ENCODE measurements at places on chromosomes 2 and 18.
A peak's percentile ranks its signal among the peaks of the same experiment; 100 is the strongest.

- peak; percentile 29 for DNase-seq
Observed at GRCh38 chr2:173568054-173568453, 213.4 kb downstream of the CDCA7 start.

DNA sequence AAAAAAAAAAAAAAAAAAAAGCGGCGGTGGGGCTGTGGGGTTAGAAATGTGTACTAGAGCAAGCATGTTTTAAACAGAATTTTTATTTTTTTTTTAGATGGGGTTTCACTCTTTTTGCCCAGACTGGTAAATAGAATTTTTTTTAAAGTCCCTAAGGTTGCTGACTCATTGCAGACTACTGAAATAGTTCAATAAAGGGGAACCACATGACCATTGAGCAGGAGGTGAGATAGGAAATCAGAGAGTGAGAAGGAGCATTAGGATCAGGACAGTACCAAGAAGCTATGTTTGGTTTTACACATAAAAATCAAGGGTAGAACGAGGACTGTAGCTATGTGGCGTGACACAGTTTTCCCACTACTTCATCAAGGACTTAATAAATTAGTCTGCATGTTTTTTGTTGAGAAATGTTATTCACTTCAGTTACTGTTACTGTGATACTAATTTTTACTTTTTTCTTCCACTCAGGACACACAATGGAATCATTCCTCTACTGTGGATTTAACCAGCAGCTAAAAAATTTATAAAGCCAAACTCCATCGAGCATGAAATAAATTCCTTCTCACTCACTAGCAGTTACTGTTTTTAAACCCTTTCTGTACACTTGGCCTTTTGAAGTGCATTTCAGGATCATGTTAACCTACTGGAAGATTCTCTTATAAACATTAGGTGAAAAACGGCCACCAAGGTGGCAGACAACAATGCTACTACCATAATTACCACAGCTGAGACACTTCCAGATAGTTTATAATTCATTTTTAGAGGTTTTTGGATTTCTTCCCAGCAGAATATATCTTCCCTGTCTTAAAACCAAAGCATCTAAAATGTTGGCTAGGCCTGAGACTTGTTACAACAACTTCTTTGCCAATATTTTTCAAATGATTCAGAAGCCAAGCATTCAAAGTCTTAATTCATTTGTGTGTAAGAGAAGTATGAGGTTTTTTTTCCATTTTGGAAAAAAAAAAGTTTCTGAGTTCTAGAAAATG is 33.2 kb downstream of the LAMA1 start:
- DNase-seq: peak; percentile 83

DNA sequence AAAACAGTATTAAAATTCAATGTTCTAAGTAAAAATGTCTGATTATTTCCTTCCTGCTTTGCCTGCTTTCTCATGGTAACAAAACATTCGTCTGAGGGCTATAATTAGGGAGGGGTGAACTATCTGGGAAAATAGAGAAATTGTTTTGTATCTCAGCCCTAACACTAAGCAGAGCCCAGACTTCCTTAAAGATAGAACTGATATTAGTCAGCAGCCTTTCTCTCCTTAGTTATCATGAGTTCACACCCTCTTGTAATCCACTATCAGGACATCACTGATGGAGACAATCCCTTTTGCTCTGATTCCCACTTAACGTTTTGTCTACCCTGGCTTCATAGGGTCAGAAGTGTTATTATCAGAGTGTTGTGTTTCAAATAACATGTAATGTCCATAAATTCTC is 701.1 kb upstream of the ZEB2 start:
- DNase-seq: no peak

- no peak for DNase-seq
Observed at GRCh38 chr18:8908792-8909510, 193.5 kb upstream of the NDUFV2 start.

- no peak for DNase-seq
Observed at GRCh38 chr2:190562121-190562520, 27.6 kb upstream of the NEMP2 start.

GRCh38 chr2:230947235-230947576 is 22.2 kb upstream of the GPR55 start:
- DNase-seq: no peak

- DNase-seq: no peak
Observed at GRCh38 chr2:3872451-3872850, 169.1 kb downstream of the DCDC2C start.

DNA sequence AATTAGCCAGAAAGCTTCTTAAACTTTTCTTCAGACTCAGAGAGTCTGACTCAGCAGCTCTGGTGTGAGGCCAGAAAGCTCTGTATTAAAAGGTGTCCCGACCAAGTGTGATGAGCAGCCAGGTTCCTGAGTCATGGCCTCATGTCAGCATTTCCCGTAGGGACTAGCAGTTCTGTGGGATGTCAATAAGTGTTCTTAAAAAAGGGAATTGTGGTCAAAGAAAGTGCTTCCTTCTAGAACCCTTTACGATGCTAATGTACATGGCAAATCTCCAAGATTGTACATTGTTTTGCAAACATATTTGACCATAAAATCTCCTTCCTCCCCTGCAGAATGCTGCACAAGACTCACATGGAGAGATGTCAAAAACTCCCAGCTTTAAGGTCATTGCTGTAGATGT is 80.1 kb downstream of the PLA2R1 start:
- DNase-seq: peak; percentile 98

GRCh38 chr2:235312571-235312970 is 181.3 kb upstream of the AGAP1 start:
- DNase-seq: no peak

- no peak for DNase-seq
Observed at GRCh38 chr2:201513271-201513670, 61.7 kb downstream of the STRADB start.

GRCh38 chr18:6435731-6436130 is 21.0 kb upstream of the L3MBTL4 start:
- DNase-seq: no peak

DNA sequence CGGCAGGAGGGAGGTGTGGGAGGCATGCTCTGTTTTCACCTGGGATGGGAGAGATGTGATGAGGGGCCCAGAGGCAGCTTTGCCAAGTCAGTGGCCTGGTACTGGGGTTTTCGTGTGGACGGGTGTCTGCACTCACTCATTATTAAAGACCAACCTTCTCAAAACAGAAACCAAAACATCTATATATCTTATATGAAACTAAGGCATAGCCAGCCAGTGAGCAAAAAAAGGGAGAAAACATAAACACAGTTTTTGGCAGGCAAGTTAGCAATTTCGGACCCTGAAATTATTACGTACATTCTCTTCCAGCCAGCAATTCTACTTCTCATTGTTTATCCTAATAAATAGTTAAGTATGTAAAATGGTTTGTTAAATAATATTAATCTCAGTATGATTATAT is 181.1 kb upstream of the SMAD2 start:
- no peak for DNase-seq

- no peak for DNase-seq
Observed at GRCh38 chr2:132929786-132930185, 259.8 kb upstream of the LYPD1 start.

DNA sequence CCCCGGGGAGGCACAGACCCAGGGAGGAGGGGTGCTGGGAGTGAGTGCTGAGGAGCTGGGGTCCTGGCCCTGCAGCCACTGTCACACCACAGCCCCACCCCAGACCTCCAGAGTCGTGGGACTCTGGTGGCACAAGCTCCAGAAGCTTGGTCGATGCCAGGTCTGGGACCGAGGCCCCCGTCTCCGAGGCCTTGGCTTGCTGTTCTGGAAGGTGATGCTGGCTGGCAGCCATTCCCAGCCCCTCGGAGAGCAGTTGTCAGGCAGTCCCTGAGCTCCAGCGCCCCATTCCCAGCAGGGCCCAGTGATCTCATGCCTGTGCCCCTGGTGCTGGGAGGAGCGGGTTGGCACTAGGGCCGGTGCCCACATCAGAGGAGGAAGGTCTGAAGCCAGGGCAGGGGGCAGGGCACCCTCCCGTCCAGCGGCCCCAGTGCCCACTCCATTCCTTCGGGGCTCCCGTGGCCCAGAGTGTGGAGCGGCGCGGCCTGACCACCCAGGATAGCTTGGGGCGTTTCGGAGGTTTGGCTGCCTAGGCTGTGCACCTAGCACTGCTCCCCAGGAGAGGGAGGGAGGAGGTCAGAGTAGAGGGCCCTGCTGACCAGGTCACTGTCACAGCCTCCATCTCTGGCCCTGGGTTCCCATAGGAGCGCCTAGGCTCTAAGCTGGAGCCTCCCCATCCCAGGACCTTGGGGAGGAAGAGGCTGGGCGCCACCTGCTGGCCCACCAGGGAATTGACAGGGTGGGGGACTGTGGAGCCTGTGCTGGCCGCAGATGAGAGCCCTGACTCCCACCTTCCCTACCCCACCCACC is 16.8 kb upstream of the ALPI start:
- DNase-seq: peak; percentile 13

DNA sequence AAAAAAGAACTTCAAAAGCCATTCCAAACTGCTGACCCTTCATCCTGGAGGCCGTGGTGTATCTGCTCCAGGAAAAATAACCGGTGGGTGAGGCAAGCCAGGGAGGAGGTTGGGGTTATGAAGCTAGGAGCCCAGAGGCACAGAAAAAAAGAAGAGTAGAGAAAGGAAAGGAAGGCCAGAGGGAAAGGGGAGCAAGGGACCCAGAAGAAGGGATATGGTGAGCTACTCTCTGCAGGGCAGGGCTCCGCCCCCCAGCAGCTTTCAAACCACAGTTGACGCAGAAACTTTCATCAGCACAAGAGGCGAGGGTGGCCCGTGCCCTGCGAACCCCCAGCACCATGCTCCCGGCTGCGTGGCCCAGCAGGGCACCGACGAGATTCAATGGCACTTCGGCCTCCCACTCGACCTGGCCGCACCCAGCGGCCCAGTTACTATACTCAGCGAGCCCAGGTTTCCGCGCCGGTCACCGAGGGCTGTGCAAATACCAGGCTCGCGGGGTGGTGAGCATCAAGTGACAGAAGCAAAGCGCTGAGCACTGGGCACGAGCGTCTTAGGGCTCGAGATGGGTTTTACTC is 665 bp downstream of the MCM6 start:
- DNase-seq: peak; percentile 67

- DNase-seq: no peak
Observed at GRCh38 chr2:54687595-54688152, 35.8 kb upstream of the EML6 start.

- no peak for DNase-seq
Observed at GRCh38 chr2:58447586-58447985, 206.5 kb upstream of the FANCL start.

DNA sequence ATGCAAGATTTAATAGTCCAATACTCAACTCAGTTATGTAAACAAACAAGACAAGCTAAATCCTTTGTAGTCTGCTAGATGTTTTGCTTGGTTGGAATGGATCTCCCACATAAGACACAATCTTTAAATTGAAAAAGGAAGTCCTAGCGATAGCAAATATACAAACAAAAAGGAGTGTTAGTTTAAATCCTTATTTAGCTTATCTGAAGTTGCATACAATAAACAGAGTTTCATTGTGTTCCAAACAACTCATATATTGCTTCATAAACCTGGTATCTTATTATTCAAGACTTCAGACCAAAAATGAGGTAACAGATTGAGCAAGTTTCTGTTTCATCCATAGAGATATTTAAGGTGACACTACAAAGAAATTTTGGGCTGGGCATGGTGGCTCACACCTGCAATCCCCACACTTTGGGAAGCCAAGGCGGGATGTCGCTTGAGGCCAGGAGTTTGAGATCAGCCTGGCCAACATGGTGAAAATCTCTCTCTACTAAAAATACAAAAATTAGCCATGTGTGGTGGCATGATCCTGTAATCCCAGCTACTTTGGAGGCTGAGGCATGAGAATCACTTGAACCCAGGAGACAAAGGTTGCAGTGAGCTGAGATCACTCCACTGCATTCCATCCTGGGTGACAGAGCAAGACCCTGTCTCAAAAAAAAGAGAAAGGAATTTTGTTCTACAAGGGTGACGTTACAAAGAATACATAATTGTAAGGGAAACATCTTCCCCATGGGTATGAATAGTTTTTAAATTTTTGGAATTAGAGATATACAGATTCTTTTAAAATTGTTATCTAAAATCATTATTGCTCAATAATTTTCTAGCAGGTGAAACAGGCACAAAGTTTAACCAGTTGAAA is 150.5 kb upstream of the L3MBTL4 start:
- DNase-seq: no peak

- no peak for DNase-seq
Observed at GRCh38 chr2:148255929-148256328, 235.0 kb downstream of the MBD5 start.

GRCh38 chr18:12944709-12945108 is 3.1 kb upstream of the SEH1L start:
- DNase-seq: peak; percentile 20

- no peak for DNase-seq
Observed at GRCh38 chr2:17190527-17190926, 327.7 kb downstream of the RAD51AP2 start.

- peak; percentile 68 for DNase-seq
Observed at GRCh38 chr2:189142893-189143759, 36.4 kb downstream of the COL5A2 start.

- DNase-seq: peak; percentile 14
Observed at GRCh38 chr18:33507019-33507418, 66.5 kb upstream of the CCDC178 start.

DNA sequence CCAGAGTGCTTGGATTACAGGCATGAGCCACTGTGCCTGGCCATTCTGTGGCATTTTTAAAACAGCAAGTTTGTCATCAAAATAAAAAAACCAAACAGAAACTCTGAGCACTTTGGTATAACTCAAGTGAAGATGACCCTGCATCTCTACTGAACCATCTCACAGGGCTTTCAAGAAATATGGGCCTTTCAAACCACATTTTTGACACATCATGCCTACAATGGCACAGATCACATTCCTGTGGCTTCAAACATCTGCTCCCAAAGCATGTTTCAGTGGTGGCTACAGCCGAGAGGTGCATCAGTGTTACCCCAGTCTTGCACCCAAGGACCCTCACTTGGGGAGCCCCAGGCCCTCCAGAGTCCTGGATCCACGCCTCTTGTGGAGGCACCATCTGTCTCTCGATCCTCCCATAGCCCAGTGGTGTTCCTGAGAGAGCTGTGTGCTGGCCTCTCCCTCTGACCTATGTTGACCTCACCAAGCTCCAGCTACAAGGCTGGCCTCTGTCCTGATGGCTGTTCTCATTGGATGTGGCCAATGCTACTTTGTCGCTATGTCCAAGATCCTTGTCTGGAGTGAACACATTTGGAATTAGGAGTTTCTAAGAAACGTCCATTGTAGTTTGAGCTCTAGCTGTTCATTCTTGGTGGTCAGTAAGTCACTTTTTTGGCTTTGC is 55.2 kb upstream of the RALBP1 start:
- peak; percentile 14 for DNase-seq

DNA sequence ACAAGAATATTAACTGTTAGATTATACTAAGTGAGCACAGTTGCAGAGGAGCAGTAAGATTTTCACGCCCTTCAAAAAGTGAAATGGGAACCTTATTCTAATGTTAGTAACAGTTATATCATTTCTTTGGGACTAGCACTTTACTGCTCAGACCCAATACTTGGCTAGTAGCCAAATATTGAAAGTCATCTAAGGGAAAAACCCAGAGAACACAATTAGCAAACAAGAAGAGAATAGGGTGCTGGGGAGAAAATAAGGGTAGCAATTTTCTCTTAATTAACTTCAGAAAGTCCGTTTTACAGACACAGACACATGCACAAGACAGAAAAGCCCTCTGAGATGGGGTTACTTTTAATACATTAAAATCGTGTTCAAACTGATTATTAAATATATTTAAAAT is 71.8 kb downstream of the ID2 start:
- no peak for DNase-seq

- no peak for DNase-seq
Observed at GRCh38 chr2:54401554-54401953, 54.6 kb upstream of the SPTBN1 start.

GRCh38 chr2:8146132-8147005 is 535.5 kb upstream of the ID2 start:
- no peak for DNase-seq

GRCh38 chr2:37664231-37664643 is 7.2 kb downstream of the CDC42EP3 start:
- DNase-seq: no peak
